Suppressor macrophage treated with lipopolysaccharide for 4 hours (primary cell): ENCODE measurements at places on chromosomes 6 and 20.

GRCh38 chr20:18678549-18679419, 90.9 kb downstream of the DTD1 start:
- DNase-seq: no peak

GRCh38 chr6:15504581-15505350, 158.1 kb downstream of the DTNBP1 start:
- peak; percentile 23 for DNase-seq

DNA sequence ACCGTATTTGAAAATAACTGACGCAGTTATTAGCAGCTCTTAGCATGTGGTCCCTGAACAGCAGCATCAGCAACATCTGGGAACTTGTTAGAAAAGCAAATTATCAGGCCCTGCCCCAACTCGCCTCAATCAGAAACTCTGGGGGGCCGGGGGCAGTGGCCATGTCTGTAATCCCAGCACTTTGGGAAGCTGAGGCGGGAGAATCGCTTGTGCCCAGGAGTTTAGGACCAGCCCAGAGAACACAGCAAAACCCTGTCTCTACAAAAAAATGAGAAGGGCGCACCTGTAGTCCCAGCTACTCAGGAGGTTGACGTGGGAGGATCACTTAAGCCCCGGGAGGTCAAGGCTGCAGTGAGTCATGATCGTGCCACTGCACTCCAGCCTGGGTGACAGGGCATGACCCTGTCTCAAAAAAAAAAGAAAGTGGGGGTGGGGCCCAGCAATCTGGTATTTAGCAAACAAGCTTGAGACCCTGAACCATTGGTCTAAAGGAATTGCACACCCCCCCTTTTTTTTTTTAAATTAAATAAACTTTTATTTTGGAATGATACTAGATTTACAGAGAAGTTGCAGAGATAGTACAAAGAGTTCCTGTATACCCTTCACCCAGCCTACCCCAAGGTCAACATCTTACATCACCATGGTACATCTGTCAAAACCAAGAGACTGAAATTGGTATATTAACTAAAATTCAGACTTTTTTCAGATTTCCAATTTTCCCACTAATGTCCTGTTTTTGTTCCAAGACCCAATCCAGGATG, 6.7 kb downstream of the SRXN1 start:
- no peak for DNase-seq

GRCh38 chr20:62285722-62286121, 17.1 kb upstream of the ADRM1 start:
- DNase-seq: no peak

GRCh38 chr6:3296537-3296936, 37.8 kb downstream of the PSMG4 start:
- DNase-seq: no peak

DNA sequence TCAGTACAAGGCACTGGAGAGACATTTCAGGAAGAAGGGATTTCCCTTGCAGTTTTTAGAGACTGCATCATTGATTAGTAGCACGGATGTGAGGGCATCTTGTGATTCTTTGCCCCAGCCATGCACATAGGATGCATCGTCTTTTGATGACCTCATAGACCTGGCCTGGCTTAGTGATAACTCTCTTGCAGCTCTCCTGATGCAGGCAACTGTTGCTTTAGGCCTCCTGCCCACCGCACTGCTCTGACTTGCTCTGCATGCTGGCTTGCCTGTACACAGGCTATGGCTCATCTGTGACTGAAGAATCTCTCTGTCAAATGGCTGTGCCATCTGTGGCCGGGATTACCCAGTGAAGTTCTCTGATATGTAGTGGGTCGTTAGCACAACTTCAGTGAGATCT, 207.7 kb upstream of the PTCHD4 start:
- no peak for DNase-seq

DNA sequence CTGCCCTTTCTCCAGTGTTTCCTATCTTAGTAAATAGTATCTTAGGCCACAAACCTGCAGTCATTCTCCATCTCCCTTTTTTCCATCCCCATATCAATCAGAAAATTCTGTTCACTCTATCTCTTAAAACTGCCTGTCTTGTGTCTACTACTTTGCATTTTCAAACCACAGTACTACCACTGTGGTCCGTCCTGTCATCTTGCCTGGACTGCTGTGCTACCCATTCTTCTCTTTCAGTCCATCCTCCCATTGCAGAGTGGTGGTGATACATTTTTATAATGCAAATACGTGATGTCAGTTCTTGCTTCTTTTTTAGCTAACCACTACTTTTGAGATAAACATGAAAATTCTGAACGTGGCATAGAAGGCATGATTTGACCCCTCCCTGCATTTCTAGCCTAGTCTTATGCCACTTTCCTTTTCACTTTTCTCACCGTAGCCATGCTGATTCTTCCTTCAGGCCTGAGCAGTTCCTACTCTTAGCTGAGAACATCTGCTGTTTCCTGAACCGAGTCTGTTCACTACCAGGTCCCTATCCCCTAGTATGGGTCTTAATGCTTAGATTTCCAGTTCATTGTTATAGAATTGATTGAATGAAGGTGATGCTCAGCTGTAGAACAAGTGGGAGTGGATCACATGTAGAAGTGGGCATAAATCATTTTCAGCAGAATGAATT, 13.8 kb downstream of the TBPL1 start:
- no peak for DNase-seq

- DNase-seq: no peak
Measured at GRCh38 chr6:42916288-42916687, 435 bp downstream of the PTCRA start.
